ENCODE measurements at places on chromosomes 1 and 21.

- no peak for DNase-seq
These were observed at the start of gene C1orf116 for GRCh38 chr1:207032528-207033017. TSS of gene C1orf116 (minus strand) at chr1:207032756. CDS start at chr1:207027598, 5,158 bp downstream.

DNA sequence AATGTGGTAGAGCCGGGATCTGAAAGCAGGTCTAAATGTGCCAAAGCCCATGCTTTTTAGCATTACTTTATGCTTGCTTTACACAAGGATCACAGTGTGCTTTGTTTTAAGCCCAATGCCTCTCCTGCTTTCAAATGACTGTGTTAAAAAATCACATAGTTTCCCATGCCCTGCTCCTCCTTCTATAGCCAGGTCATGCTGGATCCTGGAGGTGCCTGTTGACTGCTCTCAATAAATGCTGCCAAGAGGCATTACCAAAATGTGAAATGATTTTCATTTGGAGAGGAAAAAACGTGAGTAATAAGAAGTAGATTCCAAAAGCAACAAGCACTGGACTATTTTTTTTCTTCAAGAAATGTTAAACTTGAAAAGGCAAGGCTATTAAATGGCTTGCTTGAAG lies 420.7 kb upstream of the USP24 start:
- DNase-seq, result no peak

- no peak for DNase-seq
These were observed 743 bp downstream of the GPR52 start for GRCh38 chr1:174448531-174448883.

DNA sequence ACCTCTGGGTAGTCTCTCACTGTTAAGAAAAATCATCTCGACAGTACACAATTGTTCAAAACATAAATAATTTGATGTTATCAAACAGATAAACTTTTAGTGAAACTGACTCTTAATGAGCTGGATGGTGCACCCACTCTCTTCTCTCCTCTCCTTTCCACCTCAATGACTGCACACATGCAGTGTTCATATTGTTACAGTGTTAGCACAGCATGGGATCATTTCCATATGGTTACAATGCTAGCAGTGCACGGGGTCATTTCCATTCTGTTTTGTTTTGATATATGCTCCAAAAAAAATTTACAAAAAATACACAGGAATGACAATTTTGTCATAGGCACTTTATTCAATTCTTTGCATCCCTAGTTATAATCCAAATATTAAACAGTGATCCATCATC lies 26.4 kb upstream of the RNF187 start:
- DNase-seq, result no peak

- no peak for DNase-seq
These were observed 68.8 kb upstream of the RGS1 start for GRCh38 chr1:192506741-192507155.

DNA sequence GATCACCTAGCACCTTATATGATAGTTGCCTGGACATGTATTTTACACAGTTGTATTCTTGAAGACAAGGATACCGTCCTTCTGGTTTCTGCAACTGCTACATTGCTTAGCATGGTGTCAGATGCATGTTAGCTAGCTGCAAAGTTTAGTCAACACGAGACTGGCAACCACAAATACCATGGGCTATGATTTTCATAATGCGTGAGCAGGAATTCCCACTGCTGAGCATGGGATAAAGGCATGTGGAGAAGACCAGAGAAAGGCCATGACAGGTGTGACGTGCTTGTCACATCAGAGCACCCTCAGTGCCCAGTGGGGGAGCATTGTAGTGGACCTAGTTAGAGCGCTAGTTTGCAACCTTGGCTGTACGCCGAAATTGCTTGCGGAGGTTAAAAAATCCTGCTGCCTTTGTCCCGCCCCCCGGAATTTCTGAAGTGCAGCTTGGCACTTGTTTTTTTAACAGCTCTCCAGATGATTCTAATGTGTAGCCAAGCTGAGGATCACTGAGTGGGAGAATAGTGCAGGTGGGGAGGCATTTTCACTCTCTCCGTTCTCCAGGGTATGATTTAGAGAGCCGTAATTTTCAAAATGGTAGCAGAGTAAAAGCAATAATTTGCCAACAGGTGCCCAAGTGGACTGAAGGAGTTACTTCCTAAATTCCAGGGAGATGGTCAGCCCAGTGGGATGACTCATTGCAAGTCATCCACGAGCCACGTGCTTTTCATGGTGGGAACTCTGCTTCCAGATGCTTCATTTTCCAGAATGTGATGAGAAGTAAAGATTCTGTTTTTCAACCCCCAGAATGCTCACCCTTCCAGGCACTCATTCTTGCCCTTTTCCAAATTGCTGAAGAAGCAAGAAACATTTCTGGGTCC lies 81.0 kb downstream of the CNIH3 start:
- peak; percentile 3 for DNase-seq

- no peak for DNase-seq
These were observed 79.4 kb upstream of the POU3F1 start for GRCh38 chr1:38125837-38126520.

DNA sequence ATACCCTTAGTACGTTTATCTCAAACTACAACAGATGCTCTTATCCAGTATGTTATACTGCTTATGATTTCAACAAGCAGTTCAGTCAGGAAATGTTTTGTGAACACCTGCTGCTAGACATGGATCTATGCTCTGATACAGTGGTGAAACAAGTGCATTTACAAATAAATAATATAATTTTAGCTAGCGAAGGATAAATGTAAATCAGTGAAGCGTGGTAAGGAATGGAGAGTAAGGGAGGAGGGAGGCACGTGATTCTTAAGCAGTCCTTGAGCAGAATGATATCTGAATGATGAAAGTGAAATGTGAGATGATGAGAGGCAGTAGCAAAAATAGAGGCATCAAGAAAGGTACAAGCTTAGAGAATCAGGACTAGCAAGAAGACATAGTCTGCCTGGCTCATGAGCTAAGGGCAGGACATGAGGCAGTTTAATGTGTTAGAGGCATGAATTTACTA lies 6.3 kb downstream of the TSNAX start:
- DNase-seq, result no peak

DNA sequence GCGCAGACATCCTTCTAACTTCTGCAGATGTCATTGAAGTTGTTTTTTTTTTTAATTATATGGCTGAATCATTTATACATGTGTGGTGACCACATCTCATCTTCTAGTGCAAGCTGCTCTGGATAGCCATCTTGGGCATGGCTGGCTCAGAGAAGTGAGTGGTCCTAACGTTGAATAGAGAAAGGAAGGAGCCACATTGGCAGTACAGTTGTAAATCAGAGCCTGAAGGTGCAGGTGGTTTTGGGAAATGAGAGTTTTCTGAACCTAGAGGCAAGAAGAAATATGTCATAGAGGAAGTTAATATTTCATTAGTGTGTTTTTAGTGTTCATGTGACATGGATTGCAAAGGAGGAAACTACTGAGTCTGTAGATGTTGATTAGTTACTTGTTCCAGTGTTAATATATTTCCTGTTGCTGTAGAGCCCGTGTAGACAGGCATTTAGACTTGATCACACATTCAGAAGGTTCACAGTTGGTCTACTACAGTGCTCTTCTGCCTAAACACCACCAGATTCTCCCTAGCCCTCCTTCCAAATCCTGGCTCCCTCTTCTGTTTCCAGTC lies 163.7 kb downstream of the ROR1 start:
- no peak for DNase-seq

GRCh38 chr1:115650961-115651360 lies 9.2 kb downstream of the VANGL1 start:
- DNase-seq, result no peak

DNA sequence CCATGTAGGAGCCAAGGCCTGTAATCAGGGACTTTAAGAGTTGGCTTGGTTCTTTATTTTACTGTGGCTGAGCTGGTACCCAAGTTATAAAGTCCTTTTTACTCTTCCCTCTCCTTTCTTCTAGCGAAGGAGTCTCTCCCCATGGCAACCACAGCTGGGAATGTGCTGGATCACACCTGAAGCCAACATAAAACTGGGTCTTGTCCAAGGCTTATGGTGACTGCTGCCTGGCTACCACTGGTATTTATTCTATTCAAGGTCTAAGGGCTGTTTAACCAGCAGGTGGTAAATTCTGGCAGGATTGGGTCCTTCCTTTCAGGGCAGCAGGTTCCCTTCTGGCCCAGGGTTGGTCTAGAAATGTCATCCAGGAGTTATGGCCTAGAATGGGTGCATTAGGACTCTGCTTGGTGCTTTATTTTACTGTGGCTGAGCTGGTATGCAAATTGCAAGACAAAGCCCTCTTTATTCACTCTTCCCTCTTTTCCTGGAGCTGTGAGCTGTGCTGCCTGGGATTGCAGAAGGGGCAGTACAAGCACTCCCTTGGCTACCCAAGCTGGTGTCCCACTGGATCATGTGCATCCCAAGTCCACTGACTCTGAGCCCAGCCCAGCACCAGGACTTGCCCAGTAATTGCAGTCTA lies 26.6 kb downstream of the SLC22A15 start:
- DNase-seq, result no peak

DNA sequence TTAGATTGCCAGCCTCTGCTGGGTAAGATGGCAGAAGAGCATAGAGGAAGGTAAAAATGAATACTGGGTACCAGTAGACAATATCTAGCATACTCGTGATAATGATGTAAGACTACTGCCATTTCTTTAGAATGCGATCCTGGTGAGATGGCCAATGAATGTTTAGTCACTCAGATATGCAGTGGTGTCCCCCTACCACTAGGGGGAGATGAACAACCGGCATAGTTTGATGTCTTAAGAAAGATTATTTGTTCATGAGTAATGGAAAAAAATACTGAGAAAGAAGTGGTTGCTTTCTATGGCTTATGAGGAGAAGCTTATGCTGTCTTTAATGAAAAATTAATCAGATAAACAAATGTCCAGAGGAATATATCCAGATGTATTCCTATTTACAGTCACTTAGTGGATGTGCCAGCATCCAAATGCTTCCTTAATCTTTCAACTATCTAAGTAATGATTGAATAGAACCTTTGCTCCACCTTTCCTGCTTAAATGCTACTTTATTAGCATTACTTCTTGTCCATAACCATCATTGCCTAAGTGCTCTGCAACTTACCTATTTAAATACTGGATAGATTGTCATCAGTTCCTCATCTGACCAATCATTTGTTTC lies 256.6 kb downstream of the ST6GALNAC3 start:
- DNase-seq, result peak; percentile 51

GRCh38 chr1:20931930-20932436 lies 144.9 kb upstream of the HP1BP3 start:
- DNase-seq, result no peak

DNA sequence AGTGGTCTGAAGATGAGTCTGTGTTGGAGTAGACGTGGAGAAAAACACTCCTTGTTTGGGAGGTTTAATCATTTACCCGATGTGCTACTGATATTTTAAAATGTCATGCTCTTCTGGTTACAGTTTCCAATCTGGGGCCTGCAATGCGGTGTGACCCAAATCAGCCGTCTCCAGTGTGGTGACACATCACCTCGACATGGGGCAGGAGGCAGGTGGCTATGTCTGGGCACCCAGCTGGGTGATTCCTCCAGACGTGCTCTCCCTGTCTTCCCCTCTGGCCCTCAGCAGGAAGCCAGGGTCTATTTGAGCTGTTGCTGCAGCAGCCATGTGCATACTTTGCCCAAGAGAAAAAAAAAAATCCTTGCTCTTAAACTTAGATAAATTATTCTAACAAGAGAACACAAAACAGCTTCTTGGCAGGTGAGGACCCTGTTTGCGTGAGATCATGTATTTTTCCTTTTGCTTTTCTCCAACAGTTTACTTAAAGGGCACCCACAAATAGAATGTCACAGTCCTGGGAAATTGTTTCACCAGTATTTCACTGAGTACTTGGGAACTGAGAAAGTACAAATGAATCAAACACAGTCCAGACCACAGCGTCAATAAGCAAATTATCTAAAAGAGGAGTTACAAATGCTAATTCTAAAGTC lies 38.9 kb upstream of the MAP10 start:
- no peak for DNase-seq

DNA sequence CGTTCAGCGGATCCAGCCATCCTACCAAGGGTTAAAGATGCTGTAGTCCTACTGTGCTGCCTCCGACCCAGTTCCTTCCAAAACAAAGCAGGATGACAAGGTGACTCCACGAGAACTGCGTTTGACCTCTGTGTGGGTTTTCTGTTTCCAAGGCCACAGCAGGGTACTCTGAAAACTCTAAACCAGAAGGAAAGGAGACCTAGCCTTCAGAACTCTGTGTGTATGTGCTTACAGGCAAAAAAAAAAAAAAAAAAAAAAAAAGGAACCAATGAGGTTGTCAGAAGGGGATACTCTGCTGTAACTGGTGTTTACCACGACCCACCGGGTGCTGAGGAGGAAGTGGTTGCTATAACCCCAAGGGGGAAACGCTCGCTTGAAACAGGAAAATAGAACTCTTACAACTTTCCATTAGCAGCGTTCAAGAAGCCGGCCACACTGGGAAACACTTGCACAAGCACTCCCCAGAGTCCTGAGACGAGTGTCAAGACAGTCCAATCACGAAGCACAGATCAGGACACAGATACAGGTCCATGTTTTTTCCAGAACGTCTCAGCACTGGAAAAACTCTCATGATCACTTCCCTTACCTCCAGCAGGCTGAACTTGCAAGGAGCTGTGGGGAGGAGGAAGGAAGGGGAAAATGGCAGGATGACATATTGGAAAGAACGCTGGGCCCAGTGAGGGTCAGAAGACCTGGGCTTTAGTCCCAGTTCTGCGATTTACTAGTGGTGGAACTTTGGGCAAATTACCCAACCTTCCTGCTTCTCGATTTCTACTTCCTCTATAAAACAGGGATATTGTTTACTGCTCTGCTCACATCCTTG lies 64.0 kb downstream of the ITPKB start:
- no peak for DNase-seq

DNA sequence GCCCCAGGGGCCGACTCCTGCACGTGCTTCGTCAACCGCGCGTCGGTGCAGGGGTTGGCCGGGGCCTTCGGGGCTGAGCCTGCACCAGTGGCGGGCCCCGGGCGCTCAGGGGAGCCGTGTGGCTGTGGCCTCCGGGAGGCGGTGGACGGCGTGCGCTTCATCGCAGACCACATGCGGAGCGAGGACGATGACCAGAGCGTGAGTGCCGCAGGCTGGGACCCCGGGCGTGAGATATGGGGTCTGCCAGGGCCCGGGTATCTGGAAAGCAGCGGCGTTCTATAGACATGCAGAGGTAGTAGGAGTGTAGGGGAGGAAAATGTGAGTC lies 4.3 kb downstream of the CHRNB2 start:
- DNase-seq, result no peak

DNA sequence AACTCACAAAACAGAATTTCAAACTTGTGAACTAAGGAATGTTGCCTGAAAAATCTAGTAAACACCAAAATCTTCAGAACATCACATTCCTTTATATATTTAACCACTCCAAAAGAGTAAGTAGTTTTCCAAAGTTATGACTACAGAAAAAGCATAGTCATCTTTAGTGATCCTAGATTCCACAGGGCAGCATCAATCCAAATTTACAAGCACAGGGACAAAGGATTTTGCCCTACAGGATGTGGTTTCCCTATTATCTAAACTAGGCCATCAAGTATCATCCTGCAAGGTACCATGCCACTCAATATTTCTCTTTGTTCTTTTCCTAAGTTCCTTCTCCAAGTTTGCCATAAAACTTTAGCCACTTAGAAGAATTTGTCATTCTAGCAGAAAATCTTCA lies 33.0 kb downstream of the COP1 start:
- no peak for DNase-seq
